Tongue (tissue), 3 donors: ENCODE measurements at places on chromosomes 2 and 18. TPM values are rescaled to one million over a fixed set of nuclear protein-coding genes. Genes with fewer than 3 reads are reported as not detected.

Gene NYAP2
- 0.10 TPM for total RNA-seq

Gene PJVK
- 2.8 TPM for total RNA-seq

DNA sequence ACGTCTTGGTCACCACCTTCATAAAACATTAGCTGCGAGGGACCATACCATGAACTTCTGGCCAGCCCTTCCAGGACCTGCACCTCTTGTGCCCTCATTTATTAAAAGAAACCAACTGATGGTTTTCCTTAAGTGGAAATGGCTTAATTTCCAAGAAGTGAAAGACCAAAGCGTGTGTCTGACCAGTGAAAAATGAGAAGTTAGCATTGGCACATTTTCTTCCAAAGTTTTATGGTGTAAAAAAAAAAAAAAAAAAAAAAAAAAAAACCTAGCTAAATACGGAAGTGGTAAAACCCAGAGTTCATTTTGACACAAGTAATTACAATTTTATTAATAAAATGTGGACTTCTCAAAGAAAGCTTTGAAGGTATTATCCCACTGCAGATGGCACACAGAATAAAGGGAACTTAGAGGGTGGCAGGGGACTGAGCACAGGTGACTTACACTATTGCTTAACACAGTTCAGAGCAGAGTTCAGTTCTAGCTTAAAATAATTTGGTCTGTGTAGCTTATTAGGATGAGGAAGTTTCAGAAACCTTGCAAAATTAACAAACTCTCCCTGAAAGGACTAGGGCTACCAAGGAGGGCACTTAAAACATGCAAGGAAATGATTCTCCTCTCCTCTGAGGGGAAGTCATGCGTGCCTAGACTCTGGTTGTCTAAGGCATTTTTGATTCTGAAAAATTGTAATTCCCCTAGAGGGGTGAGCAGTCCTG, 42.2 kb upstream of the EPG5 start:
- no peak for DNase-seq

DNA sequence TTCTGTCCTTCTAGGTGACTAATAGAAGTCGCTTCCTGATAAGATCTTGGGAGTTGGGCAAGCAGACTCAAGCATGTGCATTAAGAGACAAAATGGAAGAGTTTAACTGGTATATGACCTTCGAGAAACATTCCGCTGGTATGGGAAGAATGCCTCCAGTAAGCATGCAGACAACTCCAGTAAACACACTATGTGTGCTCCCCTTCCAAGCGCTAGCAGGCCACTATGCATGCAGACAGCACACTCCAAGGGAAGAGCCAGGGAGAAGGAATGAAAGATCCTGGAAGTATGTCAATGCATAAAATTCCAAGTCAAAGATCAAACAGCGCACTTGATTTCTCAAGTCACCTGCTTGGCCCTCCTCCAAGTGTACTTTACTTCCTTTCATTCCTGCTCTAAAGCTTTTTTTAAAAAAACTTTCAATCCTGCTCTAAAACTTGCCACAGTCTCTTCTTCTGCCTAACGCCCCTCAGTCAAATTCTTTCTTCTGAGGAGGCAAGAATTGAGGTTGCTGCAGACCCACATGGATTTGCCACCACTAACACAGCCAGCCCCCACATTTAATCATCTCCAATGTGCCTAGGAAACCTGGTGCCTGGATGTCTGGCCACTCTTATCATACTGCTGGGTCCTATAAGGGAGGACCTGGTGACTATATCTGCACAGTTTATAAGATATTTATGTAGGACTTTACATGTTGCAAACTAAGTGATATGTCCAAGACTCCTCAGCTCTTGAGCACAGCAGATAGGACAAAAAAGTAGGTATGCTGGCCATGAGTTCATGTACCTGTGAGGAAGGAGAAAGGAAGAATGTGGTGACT, 239.8 kb downstream of the PDE11A start:
- no peak for DNase-seq

DNA sequence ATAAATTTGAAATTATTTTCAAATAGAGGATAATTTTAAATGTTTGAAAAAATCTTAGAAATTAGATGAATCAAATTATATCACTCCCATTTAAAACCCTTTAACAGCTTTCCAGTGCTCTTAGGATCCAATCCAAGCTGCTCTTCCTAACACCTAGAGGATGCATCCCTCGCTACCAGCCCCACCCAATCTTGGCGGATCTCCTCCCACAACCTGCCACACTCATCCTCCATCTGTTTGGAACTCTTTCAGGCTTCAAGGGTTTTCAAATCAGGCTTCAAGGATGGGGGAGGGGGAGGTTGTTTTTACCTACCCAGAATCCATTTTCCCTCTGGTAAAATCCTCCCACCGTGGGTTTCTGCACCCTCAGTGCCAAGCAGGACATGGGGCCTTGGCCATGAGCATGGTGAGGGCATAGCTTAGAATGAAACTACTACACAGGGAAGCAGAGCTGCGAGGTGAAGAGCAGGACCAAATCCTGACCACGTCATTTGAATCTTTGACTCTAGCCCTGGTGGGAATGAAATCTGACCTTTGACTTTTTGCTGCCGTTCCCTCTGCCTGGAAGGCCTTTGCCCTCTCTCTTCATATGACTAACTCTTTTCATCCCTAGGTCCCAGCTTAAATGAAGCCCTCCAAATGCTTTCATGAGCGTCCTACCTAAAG, 113.0 kb upstream of the MAPRE2 start:
- DNase-seq, result no peak
